Left renal cortex interstitium (tissue), 4 donors: ENCODE measurements at places on chromosomes 7 and 10.

DNA sequence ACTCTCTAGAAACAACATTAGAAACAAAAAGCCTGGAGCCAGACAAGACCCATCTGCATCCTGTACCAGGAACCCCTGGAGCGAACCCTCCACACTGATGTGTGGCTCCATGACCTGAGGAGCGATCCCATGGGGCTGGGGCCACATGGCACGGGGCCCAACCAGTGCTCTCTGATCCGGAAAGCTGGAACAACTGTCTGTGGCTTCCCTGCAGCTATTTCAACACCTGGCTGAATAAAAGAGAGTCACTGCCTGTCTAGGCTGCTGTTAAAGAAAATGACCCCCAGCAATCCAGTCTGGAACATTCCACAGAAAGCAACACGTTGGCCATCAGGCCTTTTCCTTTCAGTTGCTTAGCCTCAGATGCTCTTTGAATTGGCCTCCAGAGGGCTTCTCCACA, 20.9 kb downstream of the UROS start:
- no peak for DNase-seq

GRCh38 chr7:127342596-127342995, 49.9 kb downstream of the ZNF800 start:
- no peak for DNase-seq

DNA sequence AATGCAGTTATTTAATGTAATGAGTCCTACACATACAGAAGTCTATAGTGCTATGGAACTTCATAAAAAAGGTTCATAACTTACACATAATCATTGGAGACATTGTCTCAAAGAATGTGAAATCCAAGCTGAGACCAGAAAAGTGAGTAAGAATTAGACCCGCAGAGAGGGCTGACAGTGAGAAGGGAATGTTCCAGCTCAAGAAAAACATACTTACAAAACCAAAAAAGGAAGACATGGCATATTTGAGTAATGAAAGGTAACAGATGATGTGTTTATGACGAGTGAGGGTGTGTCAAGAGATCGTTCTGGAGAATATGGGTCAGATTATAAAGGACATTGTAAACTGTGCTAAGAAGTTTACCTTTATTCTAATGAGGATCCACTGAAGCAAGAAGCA, 566.5 kb downstream of the ATRNL1 start:
- DNase-seq = no peak

DNA sequence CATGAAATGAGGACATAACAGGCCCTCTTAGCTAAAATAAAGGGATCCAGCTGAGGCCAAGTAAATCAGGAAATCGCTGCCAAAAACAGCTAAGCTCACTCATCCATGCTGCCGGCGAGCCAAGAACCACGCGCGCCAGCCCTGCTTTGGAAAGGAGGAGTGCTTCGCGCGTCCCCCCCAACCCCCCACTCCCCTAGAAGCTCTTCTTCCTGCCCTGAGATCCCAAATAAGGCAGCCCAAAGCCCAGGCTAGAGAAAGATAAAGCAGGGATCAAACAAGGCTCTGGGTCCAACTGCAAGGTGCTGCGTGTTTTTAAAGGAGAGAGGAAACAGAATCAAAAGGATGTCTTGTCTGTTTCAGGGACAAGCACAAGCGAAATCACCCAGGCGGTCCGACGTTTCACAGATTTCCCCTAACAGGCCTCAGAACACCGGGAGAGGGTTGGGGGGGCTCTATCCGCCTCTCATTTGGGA, 168.3 kb upstream of the AUTS2 start:
- peak; percentile 50 for DNase-seq

- no peak for DNase-seq
Observed at GRCh38 chr10:120480065-120480600, 23.1 kb downstream of the PLPP4 start.

DNA sequence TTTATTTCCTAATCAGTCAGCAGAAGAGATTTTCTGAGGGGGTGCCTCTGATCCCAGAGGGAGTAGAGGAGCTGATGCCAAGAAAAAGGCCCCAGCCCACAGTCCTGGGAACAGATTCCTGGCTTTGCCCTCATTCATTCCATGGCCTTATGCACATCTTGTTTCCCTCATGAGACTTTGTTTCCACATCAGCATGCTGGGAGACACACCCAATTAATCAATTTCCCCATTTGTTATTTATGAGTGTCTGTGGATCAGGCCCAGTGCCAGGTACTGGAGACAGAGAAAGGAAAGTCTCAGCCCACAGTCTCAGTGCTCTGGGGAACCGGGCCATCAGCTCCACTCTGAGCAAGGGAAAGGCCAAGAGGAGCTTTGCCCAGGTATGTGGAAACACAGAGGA, 496.2 kb upstream of the ZMIZ1 start:
- no peak for DNase-seq

GRCh38 chr7:142927085-142927745, 6.3 kb downstream of the TRPV5 start:
- DNase-seq = no peak

- DNase-seq = no peak
Observed at GRCh38 chr7:141355032-141355431, 196.2 kb upstream of the AGK start.

DNA sequence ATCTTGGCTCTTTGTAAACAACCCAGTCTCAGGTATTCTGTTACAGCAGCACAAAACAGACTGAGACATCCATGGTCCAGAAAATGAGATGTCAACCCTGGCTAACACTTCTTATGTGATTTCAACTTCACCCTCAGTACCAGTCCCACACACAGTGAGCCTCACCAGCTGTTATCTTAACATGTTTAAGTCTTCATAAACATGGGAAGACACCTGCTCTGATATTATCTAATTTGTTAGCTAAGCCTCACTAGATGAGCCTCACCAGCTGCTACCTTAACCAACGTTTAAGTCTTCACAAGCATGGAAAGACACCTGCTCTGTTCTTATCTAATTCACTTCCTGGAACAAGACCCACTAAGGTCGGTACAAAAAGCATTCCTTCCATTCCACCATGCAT, 130.8 kb downstream of the CALN1 start:
- no peak for DNase-seq

DNA sequence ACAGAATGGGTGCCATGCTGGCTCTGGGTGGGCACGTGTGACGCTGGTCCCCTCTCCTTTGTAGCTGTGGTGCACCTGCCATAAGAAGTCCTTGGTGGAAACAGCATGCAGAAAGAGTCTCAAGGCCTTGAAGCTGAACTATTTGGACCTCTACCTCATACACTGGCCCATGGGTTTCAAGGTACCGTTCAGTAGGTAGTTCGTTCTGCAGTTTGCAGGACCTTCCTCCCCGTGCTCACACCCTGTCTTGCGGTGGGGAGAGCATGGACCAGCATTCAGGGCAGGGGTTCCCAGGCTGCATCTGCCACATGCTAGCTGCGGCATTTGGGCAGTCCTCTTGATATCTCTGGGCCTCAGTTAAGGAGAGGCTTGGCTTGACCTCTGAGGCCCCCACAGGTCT, 7.3 kb downstream of the AKR1E2 start:
- no peak for DNase-seq
